ENCODE measurements at places on chromosomes 3 and 15. TPM values are rescaled to one million over a fixed set of nuclear protein-coding genes. Genes with fewer than 3 reads are reported as not detected.

Gene GLDN
- total RNA-seq = 50.7 TPM

Gene ZNF80
- not detected for total RNA-seq

Gene GRAMD2A
- total RNA-seq = 0.77 TPM

Gene ITIH4
- total RNA-seq = 2.6 TPM

Gene SLC6A20
- not detected for total RNA-seq

Gene C3orf85
- total RNA-seq = not detected

Gene FRMD5
- 4.3 TPM for total RNA-seq

Gene SPTBN5
- total RNA-seq = 0.26 TPM

Gene P2RY1
- total RNA-seq = 7.6 TPM

Gene ZKSCAN7
- total RNA-seq = 13.2 TPM

Gene CACNA2D2
- under 0.01 TPM for total RNA-seq

Gene HYAL3
- 7.4 TPM for total RNA-seq

Gene SLITRK3
- not detected for total RNA-seq

Gene CLDN16
- total RNA-seq = under 0.01 TPM

Gene ERC2
- total RNA-seq = 0.26 TPM

Gene CLDN1
- 2.6 TPM for total RNA-seq

Gene SSUH2
- total RNA-seq = not detected

Gene LRTM1
- total RNA-seq = not detected

Gene ATP1B3
- total RNA-seq = 24.7 TPM

Gene OR5H15
- total RNA-seq = not detected

Gene SENP5
- total RNA-seq = 41.3 TPM

Gene GABRR3
- total RNA-seq = not detected

Gene DYNC1LI1
- total RNA-seq = 30.0 TPM

Gene OR5K1
- total RNA-seq = not detected

Gene ITPKA
- 3.9 TPM for total RNA-seq

Gene ISLR2
- not detected for total RNA-seq

Gene ACTC1
- 0.33 TPM for total RNA-seq

Gene SYNPR
- not detected for total RNA-seq

Gene INKA1
- 3.3 TPM for total RNA-seq

Gene MED12L
- total RNA-seq = 4.9 TPM

Gene LOXL1
- total RNA-seq = 91.4 TPM

Gene CPA3
- not detected for total RNA-seq

Gene PARP16
- total RNA-seq = 3.6 TPM

Gene GABRG3
- total RNA-seq = not detected

Gene SPESP1
- 4.6 TPM for total RNA-seq

Gene CSPG4
- total RNA-seq = 109 TPM

Gene ZPLD1
- 0.17 TPM for total RNA-seq

Gene REC114
- not detected for total RNA-seq

Gene PLSCR5
- not detected for total RNA-seq

Gene RAD51
- 0.77 TPM for total RNA-seq

Gene PLA2G4F
- total RNA-seq = not detected

Gene ESYT3
- total RNA-seq = 0.51 TPM

Gene GPR62
- total RNA-seq = under 0.01 TPM

Gene TGM5
- not detected for total RNA-seq

Gene MESP2
- 0.99 TPM for total RNA-seq

Gene OXTR
- total RNA-seq = 3.6 TPM

Gene SLC22A13
- total RNA-seq = 0.33 TPM

Gene CCR8
- not detected for total RNA-seq

Gene SLC22A14
- total RNA-seq = 0.17 TPM

Gene FANCD2OS
- total RNA-seq = not detected

Gene UBA7
- total RNA-seq = 50.1 TPM

Gene SLC12A1
- not detected for total RNA-seq

Gene SMCO1
- total RNA-seq = not detected

Gene TLR9
- total RNA-seq = under 0.01 TPM

Gene LRRC49
- 31.5 TPM for total RNA-seq

Gene HRG
- total RNA-seq = not detected

Gene SLC9C1
- not detected for total RNA-seq
